Stimulated activated CD4-positive, alpha-beta T cell treated with anti-CD3 and anti-CD28 coated beads, TNF-alpha, amount 100 ng/mL, for 24 hours (primary cell): ENCODE measurements at places on chromosomes 7 and 10.
A peak's percentile ranks its signal among the peaks of the same experiment; 100 is the strongest.

- DNase-seq: no peak
Measured at GRCh38 chr7:127409629-127410028, 17.1 kb upstream of the ZNF800 start.

DNA sequence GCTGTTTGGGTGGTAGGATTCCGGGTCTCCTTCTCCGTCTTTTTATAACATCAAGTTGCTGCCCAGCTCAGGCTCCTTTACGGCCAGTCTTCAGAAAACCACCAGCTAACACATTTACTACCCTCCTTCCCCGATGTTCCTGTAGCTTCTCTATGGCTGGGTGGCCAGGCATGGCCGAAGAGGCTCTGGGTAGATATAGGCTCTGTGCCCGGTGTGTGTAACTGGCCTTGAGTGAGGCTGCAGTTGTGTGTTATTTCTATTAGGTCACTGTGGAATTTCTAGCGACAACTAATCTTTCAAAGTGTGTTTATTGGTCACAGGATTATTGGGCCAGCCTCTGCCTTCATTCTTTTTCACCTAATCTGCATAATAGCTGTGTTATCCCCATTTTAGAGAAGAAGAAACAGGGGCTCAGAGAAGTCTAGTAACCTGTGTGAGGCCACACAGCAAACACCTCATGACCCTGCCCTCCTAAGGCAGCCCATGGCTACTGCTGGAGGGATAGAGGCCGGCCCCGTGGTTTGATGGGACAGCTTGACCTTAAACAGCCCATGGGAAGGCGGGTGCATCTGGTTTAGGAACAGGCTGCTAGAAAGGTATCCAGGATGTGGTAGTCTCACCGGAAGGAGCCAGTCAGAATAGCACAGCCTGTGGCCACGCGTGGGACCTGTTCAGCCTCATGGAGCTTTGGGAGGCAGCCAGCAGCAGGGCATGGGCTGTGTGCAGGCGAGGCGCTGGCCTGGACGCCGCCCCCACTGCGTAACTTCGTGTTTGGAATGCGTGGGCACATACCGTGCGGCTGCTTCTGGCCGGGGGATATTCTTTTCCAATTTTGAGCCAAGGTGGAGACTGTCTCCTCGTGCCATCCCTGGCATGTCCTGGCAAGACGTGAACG, 29.7 kb downstream of the HTRA1 start:
- peak; percentile 29 for DNase-seq

- DNase-seq: no peak
Measured at GRCh38 chr7:52009181-52009580, 692.6 kb upstream of the COBL start.

GRCh38 chr7:24229481-24230226, 54.3 kb upstream of the NPY start:
- no peak for DNase-seq

DNA sequence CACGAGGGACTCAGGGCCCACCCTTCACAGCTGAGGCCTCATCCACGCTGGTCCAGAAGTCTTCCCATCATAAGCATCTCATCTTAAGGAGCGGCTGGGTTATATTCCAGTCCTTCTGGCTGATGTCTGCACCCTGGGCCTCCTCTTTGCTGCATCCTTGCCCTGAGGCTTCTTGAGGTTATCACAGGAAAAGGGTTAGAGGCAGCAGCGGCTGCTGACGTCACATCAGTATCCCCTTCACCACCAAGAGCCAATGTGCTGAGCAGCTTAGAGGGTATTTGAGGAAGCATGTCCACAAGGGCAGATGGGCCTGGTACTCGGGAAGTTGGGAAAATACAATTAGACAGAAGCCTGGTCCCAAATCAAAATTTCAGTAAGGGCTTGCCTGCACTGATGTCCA, 125.1 kb downstream of the PLXNA4 start:
- no peak for DNase-seq

DNA sequence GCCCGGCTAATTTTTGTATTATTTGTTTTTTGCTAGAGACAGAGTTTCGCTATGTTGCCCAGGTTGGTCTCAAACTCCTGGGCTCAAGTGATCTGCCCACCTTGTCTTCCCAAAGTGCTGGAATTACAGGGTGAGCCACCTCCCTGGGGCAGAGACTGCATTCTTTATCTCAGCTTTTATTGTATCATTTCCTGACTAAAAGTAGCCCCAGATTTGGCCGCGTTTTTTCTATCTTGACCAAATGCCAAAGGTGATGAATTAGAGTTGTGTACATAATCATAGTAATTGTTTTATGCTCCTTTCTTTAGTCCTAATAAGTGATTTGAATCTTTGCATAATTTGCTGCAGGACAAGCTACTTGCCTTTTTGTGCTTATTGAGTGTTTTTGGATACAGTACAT, 3.1 kb upstream of the SMNDC1 start:
- no peak for DNase-seq
